ENCODE measurements at places on chromosomes 5 and 9.
A peak's percentile ranks its signal among the peaks of the same experiment; 100 is the strongest.

DNA sequence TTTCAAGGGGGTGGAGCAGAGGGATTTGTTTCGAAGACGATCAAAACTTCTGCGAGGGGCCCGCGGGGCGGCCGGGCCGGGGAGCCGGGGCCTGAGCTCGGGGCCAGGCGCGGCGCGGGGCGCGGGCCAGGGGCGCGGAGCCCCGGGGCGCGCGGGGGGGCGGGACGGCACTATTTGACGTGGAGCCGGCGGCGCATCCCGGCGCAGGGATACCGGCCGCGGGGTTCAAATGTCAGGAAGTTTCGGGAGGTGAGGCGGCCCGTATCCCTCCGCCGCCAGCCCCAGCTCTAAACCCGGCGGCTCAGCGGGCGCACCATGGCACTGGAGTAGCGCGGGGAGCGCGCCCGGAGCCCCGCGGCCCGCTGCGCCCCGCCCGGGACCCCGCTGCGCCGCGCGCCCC, at the start of gene LMX1B:
LMX1B (plus strand) TSS at position 278 of the 400 bp plus-strand sequence. CDS start 522 bp downstream, outside the sequence.
- DNase-seq = no peak

GRCh38 chr5:77791356-77791755, 15.2 kb upstream of the TBCA start:
- no peak for DNase-seq

- no peak for DNase-seq
Observed at GRCh38 chr9:29838491-29839020, 2265.3 kb upstream of the C9orf72 start.

GRCh38 chr9:18720691-18721090, 246.7 kb downstream of the ADAMTSL1 start:
- no peak for DNase-seq

DNA sequence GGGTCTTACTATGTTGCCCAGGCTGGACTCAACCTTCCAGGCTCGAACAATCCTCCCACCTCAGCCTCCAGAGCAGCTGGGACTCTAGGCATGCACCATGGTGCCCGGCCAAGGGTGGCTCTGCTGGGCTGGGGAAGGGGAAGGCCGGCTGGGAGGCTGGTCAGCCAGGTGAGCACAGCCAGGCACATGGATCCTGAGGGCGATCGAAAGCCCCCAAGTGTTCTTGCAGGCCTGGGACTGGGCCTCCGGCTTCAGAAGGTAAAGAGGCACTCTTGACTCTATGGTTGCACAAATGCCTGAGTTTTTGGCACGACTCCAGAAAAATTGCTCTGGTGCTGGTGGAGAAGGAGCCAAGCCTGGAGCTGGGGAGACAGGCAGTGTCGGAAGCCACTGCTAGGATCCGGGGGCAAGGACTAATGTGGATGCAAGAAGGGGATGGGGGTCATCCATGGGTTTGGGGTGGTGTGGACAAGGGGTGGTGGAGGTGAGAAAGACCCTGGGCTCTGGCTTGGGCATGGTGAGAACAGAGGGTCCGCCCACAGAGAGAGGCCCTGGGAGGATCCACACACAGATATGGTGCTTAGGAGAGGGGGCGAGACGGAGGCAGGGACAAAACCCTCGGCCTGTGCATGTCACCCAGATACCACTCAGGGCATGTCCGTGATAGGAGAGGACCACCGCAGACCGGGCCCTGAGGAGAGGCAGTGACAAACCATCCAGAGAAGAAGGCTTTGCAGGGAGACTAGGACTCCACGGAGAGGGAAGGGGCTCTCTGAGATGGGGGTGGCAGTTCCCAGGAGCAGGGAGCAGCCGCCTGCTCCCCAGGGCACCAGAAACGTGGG, 51.1 kb upstream of the COL5A1 start:
- DNase-seq = no peak

- no peak for DNase-seq
Observed at GRCh38 chr5:149422366-149423048, 43.4 kb upstream of the IL17B start.

GRCh38 chr5:119398727-119399466, 43.1 kb downstream of the TNFAIP8 start:
- no peak for DNase-seq

- DNase-seq = no peak
Observed at GRCh38 chr9:389159-389558, 174.5 kb downstream of the DOCK8 start.

- no peak for DNase-seq
Observed at GRCh38 chr9:37769306-37769705, 15.6 kb downstream of the EXOSC3 start.

GRCh38 chr5:167207081-167207480, 1084.4 kb upstream of the WWC1 start:
- DNase-seq = no peak

GRCh38 chr9:3268223-3268622, 257.6 kb downstream of the RFX3 start:
- no peak for DNase-seq

- peak; percentile 74 for DNase-seq
Observed at GRCh38 chr5:65721720-65722574, at the start of the genes NLN and SGTB. TSS of gene NLN (plus strand) at chr5:65722205. CDS start at chr5:65722374, 169 bp downstream. TSS of gene SGTB (minus strand) at chr5:65722109. CDS start at chr5:65720807, 1,302 bp downstream.

GRCh38 chr9:6090277-6091210, 75.1 kb upstream of the RANBP6 start:
- DNase-seq = no peak

DNA sequence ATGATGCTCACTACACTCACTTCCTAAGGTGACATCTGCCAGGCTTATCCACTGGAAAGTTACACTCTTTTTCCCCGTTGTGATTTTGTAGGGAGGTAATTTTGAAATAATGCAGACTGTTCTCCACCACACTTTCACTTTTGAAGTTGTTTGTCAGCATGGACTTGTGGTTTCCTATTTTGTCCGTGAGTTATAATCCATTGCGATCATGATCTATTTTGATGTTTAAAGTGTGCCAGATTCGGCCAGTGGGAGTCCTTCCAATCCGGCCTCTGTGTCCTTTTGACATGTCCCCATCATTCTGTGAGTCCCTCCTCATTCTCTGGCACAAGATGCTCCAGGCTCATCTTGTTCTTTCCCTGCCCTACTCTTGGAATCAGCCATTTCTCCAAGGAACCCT, 211.3 kb upstream of the KLF4 start:
- DNase-seq = no peak

DNA sequence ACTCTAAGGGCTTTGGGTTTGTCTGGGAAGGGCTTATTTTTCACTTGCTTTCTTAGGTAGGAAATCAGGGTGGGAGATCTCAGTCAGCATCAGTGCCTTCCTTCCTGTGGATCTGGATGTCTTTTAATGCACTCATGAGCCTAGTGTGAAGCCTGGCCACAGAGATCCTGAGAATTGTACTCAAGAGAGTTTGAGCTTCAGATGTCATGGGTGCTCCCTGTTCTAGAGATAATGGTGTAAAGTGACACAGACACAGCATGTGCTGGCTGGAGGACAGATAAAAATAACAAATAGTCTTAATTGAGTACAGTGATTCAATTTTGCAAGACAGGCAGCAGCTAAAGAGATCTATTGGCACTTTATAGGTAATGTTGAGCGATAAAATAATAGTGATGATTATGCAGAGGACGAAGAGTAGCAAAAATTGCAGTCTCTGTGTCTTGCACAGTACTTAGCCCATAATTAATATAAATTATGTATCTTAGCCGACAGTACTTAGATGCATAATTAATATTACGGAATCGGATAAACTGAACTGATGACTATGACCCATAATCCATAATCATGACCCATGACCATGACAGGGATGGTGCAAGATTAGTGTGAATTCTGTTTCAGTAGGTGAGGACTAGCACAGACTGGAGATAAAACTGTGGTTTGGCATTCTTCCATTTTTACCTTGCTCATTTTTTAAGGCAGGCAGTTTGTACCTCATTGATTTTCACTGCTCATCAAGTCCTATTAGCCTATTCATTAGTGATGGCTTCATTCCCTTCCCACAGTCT, 408.7 kb upstream of the PIK3R1 start:
- DNase-seq = no peak

DNA sequence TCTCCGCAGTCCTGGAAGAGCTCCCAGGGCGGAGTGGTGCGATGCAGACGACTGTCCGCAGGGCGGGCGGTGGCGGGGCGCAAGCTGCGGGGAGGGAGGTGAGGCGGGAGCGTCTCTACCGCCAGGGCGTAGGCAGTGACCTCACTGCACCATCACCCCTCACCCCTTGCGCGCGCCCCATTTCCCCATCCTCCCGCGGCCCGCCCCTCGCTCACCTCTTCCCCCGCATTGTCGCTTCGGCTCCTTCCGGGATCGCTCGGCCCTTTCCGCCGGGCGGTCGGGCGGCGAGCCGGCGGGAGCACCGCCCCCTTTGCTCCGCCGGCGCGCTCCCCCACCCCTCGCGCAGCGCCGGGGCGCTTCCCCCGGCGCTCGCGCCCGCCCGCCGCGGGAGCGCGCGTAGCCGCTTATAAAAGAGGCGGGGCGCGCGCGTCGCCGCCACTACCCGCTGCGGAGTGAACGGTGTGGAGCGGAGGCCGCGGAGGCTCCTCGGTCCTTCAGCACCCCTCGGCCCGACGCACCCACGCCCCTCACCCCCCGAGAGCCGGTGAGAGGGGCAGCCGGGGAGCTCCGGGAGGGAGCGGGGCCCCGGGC, at the start of gene SPTAN1:
SPTAN1 (plus strand) TSS at position 435 of the 591 bp plus-strand sequence. CDS start 14,154 bp downstream, outside the sequence.
- DNase-seq = peak; percentile 80

DNA sequence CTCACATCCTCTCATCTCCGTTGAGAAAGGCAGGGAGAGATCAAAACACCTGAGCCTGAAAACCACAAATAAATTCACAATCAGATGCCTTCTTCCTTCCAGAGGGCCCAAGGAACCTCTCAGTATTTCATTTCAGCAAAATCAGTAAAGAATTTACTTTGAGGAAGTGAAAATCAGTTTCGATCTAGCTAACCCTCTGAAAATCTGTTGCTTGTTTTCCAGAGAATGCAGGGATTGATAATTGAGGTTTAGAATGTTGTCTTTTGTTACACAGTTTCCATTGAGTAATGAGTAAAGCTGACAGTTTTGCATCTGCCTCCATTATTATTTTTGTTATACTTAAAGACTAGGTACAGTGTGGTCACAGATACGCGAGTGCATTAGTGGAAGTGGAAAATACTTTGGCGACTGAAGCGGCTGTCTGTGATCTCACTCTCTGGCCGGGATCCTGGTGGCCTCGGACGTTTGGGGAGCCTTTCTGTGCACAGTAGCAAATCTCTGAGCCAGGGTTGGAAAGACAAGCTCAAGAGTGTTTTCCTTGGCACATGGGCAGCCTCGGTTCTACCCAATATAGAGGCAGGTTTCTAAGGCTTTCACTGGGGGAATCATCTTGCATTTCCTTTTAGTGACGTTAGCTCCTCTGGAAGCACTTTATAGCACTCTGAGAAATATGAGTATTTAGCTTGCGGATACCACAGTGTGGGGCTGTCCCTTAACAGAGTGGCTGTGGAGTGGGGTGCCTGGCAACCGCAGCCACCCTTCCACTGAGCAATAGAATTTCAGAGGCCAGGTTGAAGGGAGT, 32.2 kb upstream of the ANGPTL2 start:
- peak; percentile 9 for DNase-seq

DNA sequence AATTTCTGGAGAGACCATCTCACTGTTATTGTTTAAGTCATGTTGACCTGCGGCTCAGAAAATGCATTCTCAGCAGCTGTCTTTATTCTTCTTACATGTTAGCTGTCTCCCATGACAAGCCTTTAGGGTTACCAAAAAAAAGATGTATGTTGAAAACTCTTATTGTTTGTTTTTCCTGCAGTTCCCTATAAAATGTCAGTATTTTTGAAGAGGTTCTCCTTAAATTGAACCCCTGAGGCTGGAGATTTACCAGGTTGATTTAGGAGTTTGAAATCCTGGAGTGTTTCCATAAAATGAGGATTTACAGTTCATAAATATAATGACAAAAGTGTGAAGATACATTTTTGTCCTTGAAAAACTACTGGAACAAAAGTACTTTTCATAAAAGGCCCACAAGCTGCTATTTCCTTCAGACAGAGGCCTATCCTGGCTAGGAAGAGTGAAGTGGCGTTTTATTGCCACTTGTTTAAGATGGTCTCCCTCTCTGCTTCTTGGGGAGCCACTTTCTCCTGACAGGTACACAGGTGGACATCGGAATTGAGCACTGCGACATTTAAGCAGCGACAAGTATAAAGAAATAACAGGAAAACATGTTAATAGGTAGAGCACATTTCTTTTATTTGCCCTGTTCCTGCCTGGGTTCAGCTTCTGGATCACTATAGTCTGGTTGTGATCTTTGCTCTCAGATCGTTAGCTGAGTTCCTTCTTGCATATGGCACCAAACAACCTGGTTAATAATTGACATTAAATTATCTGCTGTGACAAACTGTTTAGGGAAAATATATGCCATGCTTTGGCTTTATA, 344.8 kb upstream of the RPS23 start:
- no peak for DNase-seq
